ENCODE measurements at places on chromosomes 5 and 9.

DNA sequence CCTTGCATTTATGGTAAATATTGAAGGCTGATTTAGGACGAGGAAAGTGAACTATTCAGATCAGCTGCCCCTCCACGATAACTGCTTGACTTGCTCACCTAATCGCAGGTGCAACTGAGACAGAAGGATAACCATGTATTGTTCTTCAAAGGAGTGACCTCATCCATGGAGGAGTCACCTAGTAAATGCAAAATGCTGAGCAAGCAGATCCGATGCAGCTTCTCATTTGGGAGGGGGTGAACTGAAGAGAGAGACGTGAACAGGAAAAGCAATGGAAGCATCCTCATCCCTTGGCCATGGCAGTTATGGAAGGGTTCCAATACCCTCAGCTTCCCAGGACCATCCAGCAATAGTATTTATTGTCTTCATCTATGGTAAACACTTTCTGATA, 47.5 kb downstream of the RASGRF2 start:
- no peak for DNase-seq

- DNase-seq: no peak
Measured at GRCh38 chr5:142283304-142283703, 41.5 kb downstream of the SPRY4 start.

- DNase-seq: no peak
Measured at GRCh38 chr5:112436144-112436543, 17.1 kb upstream of the EPB41L4A start.

GRCh38 chr5:91145333-91145620, 237.8 kb downstream of the ARRDC3 start:
- no peak for DNase-seq

GRCh38 chr9:134809292-134809691, 71.3 kb upstream of the FCN2 start:
- no peak for DNase-seq

Measured in cardiac fibroblast (primary cell).